ENCODE measurements at places on chromosomes 5 and 9.
A peak's percentile ranks its signal among the peaks of the same experiment; 100 is the strongest.

- DNase-seq = no peak
These were observed 272.3 kb downstream of the ZSWIM6 start for GRCh38 chr5:61604076-61605025.

GRCh38 chr9:131419026-131419614 is 25.2 kb downstream of the PRRC2B start:
- DNase-seq = no peak

GRCh38 chr5:173197375-173197891 is 37.6 kb downstream of the NKX2-5 start:
- DNase-seq = no peak

- DNase-seq = peak; percentile 37
These were observed 2.3 kb upstream of the SLC23A1 start for GRCh38 chr5:139385061-139386049.

GRCh38 chr5:142404046-142404477 is 79.2 kb upstream of the SPRY4 start:
- no peak for DNase-seq

DNA sequence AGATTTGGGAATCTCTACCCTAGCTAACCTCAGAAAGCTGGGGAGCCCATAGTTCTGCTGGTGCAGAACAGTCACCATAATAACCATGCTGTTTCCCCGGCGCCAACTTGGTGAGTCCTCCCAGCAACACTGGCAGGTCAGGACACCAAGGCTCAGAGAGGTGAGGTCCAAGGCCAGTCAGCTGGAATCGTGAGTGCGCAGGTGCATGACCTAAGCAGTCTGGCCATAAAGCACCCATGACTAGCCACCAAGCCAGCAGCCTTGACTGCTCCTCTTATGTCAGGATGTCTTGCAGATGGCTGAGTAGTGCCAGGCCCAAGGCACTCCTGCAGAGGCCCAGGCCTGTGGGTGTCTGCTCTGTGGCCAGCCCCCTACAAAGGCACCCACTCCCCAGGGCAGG is 2.6 kb downstream of the RNF44 start:
- no peak for DNase-seq

- DNase-seq = no peak
These were observed 392.7 kb downstream of the CDH9 start for GRCh38 chr5:26645659-26646058.

GRCh38 chr5:9956725-9957124 is 293.0 kb downstream of the ATPSCKMT start:
- DNase-seq = no peak
